Activated CD4-positive, alpha-beta memory T cell treated with anti-CD3 and anti-CD28 coated beads for 36 hours (primary cell): ENCODE measurements at places on chromosomes 12 and 14. TPM values are rescaled to one million over a fixed set of nuclear protein-coding genes. Genes with fewer than 3 reads are reported as not detected.

KRT3 gene
- not detected for total RNA-seq

THTPA gene
- 8.2 TPM for total RNA-seq

BBS10 gene
- 3.2 TPM for total RNA-seq

LRRC74A gene
- not detected for total RNA-seq

TMEM132C gene
- not detected for total RNA-seq

VCPKMT gene
- total RNA-seq = 7.7 TPM

DNA sequence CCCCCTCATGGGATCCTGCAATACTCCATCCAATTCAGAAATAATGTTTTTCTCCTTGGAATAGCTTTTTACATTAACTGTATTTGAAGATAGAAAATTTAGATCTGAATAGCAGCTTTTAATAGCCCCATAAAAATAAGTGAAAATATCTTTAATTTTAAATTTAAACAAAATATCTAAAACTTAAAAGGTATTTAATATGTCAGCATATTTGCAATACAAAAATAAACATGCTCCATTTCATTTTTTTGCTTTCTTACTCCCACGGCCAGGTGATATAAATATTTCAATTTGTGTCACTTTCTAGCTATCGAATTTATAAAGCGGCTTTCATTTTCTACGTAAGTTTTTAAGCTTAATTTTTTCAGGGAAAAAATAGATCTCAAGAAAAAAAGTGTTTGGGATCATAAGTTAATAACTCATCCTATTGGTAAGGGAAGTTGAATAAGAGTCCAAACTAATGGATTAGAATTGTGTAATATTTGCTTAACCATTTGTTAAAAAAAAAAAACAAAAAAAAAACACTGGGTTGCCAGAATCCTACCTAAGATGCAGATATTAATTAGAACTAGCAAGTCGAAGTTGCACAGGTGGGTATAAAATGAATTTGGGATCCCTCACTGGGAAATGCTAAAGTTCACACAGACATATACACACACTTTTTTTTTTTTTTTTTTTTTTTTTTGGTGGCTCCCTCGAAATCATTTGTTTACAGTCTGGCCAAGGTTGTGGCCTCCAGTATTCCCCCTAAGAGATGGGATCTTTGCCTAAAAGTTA is 47.6 kb downstream of the PPP2R5C start:
- DNase-seq = no peak
- peak overlapping the region; percentile 98 for H3K27ac ChIP-seq
- peak overlapping the region; percentile 86 for H3K4me3 ChIP-seq
- H3K36me3 ChIP-seq = peaks cover 31% of the 10 kb centered on the region

DNA sequence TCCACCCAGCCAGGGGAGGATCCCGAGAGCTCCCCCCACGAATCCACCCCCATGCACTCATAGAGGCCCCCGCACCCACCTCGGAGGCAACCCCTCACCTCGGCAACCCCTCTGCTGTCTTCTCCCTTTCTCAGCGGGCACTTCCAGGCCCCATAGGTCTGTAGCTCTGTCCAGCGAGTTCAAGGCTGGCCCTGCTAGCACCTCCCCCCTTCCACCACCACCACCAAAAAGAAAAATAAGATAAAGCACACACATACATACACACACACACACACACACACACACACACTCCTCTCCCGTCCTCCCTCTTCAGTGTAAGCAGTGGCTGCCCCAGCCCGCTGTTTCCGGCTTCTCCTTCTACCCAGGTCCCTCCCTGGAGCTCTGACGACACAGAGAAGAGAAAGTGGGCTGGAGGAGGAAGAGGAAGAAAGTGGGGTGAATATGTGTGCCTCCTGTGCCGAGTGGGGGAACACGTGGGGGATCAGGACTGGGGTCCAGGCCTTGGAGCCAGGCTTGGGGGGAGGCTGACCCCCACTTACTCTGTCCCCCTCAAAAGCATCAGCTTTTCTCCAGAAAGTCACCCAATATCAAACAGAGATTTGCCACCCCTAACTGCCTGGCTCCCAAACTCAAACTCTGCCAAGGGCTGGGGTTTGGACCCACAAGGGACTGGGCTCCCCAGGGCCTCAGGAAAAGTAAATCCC is at the start of gene STAT6:
STAT6 (minus strand) TSS at position 332 of the 704 bp plus-strand sequence. CDS start 3,084 bp downstream, outside the sequence.
- DNase-seq = peak; percentile 89
- peak within 1 kb of the TSS; percentile 90 for H3K4me3 ChIP-seq
- no peaks in the 10 kb centered on the region for H3K27me3 ChIP-seq

GRCh38 chr12:57984629-57985151 is 43.3 kb downstream of the ATP23 start:
- peaks cover 7% of the 10 kb centered on the region for H3K27me3 ChIP-seq
- H3K4me3 ChIP-seq = no peak overlapping the region
- DNase-seq = no peak

DNA sequence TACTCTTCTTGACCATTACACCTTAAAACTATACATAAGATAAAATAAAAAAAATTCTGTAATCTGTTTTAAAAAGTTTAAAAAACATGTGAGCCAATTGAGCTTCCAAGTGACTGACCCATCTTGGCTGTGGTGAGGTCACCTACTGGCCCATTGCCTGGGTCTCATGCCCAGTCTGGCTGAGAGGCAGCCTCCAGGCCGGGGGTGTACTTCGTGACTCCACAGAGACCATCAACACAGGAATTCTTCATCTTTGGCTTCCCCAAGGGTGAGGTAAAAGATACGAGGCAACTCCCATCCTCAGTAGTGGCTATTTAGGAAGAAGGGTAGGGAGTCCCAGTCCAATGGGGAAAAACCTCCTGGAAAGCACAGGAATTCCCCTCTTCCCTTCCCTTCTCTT is 113.2 kb downstream of the APAF1 start:
- H3K27me3 ChIP-seq = peaks cover 6% of the 10 kb centered on the region
- peaks cover 17% of the 10 kb centered on the region for H3K4me1 ChIP-seq
- no peak for DNase-seq
- H3K4me3 ChIP-seq = no peak overlapping the region
- no peak overlapping the region for H3K27ac ChIP-seq

GRCh38 chr12:24742378-24742777 is 206.5 kb downstream of the BCAT1 start:
- no peak overlapping the region for H3K4me3 ChIP-seq
- H3K27me3 ChIP-seq = peaks cover 3% of the 10 kb centered on the region
- peaks cover 23% of the 10 kb centered on the region for H3K4me1 ChIP-seq
- DNase-seq = peak; percentile 70
- no peaks in the 10 kb centered on the region for H3K36me3 ChIP-seq

DNA sequence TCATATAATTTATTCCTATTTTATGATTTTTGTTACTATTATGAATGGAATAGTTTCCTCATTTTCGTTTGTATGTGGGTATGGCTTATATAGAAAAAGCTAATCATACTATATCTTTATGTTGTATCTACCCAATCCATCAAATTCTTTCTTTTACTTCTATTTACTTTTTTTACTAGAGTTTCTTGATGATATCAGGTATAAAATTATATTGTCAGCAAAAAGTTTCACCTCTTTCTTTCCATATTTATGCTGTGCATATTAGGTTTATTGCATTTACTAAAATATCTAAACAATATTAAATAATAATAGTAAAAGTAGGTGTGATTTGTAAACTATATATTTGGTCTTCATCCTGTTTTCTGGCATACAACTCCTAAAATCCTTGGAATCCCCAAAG is 146.7 kb upstream of the PLXNC1 start:
- DNase-seq = no peak
- H3K4me1 ChIP-seq = no peaks in the 10 kb centered on the region
- no peak overlapping the region for H3K4me3 ChIP-seq
- no peaks in the 10 kb centered on the region for H3K27me3 ChIP-seq
- H3K36me3 ChIP-seq = no peaks in the 10 kb centered on the region

- no peaks in the 10 kb centered on the region for H3K4me1 ChIP-seq
- no peak overlapping the region for H3K27ac ChIP-seq
- DNase-seq = no peak
- H3K36me3 ChIP-seq = no peaks in the 10 kb centered on the region
- peaks cover 25% of the 10 kb centered on the region for H3K27me3 ChIP-seq
Observed at GRCh38 chr12:106097011-106097410, 41.7 kb downstream of the NUAK1 start.

DNA sequence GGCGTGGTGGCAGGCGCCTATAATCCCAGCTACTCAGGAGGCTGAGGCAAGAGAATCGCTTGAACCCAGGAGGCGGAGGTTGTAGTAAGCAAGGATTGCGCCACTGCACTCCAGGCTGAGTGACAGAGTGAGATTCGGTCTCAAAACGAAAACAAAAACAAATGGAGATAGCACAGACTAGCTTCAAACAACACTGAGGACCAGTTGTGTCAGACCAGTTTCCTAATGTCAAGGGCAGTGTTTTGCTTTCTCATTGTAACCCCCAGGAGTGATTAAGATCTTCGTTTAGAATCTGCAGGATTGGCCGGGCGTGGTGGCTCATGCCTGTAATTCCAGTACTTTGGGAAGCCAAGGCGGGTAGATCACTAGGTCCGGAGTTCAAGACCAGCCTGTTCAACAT is 18.5 kb downstream of the RPGRIP1 start:
- H3K27me3 ChIP-seq = peaks cover 13% of the 10 kb centered on the region
- no peaks in the 10 kb centered on the region for H3K4me1 ChIP-seq
- DNase-seq = no peak
- H3K4me3 ChIP-seq = no peak overlapping the region
- H3K36me3 ChIP-seq = no peaks in the 10 kb centered on the region

- no peak overlapping the region for H3K4me3 ChIP-seq
- H3K4me1 ChIP-seq = peaks cover 18% of the 10 kb centered on the region
- no peaks in the 10 kb centered on the region for H3K27me3 ChIP-seq
- no peak for DNase-seq
- no peak overlapping the region for H3K27ac ChIP-seq
Observed at GRCh38 chr12:613996-614395, 49.2 kb downstream of the NINJ2 start.

DNA sequence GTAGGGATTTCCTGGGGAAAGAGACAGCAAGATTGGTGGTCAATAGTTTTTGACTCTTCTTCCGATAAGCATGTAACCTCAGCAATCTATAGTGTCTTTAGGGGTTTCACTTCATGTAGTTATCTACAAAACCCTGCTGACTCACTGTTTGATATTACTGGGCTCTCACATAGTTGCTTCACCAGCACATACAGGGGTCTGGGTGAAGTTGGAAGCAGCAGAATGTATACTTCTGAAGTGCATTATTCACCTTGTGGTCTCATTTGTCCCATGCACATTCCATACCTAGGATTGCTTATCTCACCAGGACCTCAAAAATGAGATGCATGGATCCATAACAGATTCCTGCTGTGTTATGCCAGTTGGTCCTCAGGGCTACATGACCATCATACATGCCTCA is 280.0 kb downstream of the LRIG3 start:
- no peak overlapping the region for H3K4me3 ChIP-seq
- H3K36me3 ChIP-seq = no peaks in the 10 kb centered on the region
- DNase-seq = no peak
- H3K27ac ChIP-seq = no peak overlapping the region
- H3K4me1 ChIP-seq = no peaks in the 10 kb centered on the region

- peaks cover 5% of the 10 kb centered on the region for H3K4me1 ChIP-seq
- no peak overlapping the region for H3K27ac ChIP-seq
- H3K4me3 ChIP-seq = no peak overlapping the region
- no peak for DNase-seq
- H3K27me3 ChIP-seq = no peaks in the 10 kb centered on the region
Observed at GRCh38 chr12:106332536-106332935, 25.0 kb upstream of the POLR3B start.

GRCh38 chr14:33938131-33938949 is 12.5 kb downstream of the EGLN3 start:
- H3K27me3 ChIP-seq = peaks cover 2% of the 10 kb centered on the region
- H3K4me1 ChIP-seq = no peaks in the 10 kb centered on the region
- no peak for DNase-seq
- no peak overlapping the region for H3K4me3 ChIP-seq
- no peak overlapping the region for H3K27ac ChIP-seq
- no peaks in the 10 kb centered on the region for H3K36me3 ChIP-seq

DNA sequence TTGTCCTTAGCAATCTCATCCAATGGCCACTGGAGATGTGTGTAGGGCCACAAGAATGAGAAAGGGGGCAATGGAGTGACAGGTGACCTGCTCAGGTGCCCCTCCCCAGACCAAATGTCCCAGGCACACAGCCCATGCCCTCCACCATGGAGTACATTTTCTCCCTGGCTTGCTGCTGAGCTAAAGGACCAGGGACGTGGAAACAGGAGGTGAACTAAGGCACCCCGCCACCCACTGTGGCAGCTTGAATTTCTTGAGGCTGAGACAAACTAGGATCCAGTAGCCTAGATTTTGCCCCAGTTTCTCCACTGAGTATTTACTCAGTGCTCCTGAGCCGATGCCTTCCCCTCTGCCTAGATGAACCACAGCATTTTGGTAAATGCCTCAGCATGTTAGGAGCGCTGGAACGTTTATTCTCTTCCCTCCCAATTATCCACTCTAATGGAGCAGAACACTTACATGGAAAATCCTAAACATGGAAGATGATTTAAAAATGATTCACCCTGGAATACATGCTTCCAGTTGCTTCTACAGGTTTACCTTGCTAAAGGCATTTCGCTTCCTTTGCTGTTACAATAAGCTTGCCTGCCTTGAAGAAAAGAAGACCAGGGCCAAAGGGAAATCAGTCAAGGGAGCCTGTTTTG is 198.0 kb downstream of the ZFP36L1 start:
- H3K4me3 ChIP-seq = no peak overlapping the region
- H3K36me3 ChIP-seq = no peaks in the 10 kb centered on the region
- no peak for DNase-seq
- peaks cover 8% of the 10 kb centered on the region for H3K4me1 ChIP-seq
- no peaks in the 10 kb centered on the region for H3K27me3 ChIP-seq
- no peak overlapping the region for H3K27ac ChIP-seq

GRCh38 chr14:105335735-105336476 is 21.4 kb downstream of the PACS2 start:
- no peaks in the 10 kb centered on the region for H3K36me3 ChIP-seq
- H3K4me1 ChIP-seq = peaks cover 10% of the 10 kb centered on the region
- H3K27ac ChIP-seq = no peak overlapping the region
- no peaks in the 10 kb centered on the region for H3K27me3 ChIP-seq

DNA sequence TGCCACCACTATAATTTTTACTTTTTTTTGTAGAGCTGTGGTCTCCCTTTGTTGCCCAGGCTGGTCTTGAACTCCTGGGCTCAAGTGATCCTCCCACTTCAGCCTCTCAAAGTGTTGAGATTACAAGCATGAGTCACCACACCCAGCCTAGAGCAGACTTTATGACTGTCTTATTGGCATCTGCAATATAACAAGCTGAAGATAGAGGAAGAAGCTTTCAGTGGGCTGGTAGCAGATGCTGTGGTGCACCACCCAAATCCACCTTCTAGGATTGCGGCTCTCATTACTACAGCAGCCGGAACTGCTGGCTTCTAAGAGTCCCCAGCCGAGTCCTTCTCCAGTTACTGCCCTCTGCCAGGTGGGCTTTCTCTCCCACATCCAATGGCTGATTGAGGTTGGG is 7.6 kb upstream of the STK38L start:
- peak; percentile 40 for DNase-seq
- no peak overlapping the region for H3K27ac ChIP-seq

- H3K27ac ChIP-seq = no peak overlapping the region
- no peak overlapping the region for H3K4me3 ChIP-seq
- peaks cover 6% of the 10 kb centered on the region for H3K4me1 ChIP-seq
- H3K36me3 ChIP-seq = no peaks in the 10 kb centered on the region
- H3K27me3 ChIP-seq = no peaks in the 10 kb centered on the region
Observed at GRCh38 chr12:7646178-7646475, 19.6 kb downstream of the APOBEC1 start.

GRCh38 chr12:13816394-13816793 is 165.0 kb downstream of the GRIN2B start:
- H3K36me3 ChIP-seq = no peaks in the 10 kb centered on the region
- no peaks in the 10 kb centered on the region for H3K4me1 ChIP-seq
- DNase-seq = no peak
- no peak overlapping the region for H3K4me3 ChIP-seq
